ENCODE measurements at places on chromosomes 5 and 9. TPM values are rescaled to one million over a fixed set of nuclear protein-coding genes. Genes with fewer than 3 reads are reported as not detected.

- H3K36me3 ChIP-seq = peaks cover 31% of the 10 kb centered on the region
- H3K4me3 ChIP-seq = no peak overlapping the region
These were observed 22.9 kb downstream of the CAMSAP1 start for GRCh38 chr9:135884328-135885035.

The FLT4 gene
- not detected for polyA plus RNA-seq

GRCh38 chr5:59654691-59655090 is 238.8 kb downstream of the PDE4D start:
- H3K27ac ChIP-seq = no peak overlapping the region
- H3K4me1 ChIP-seq = no peaks in the 10 kb centered on the region
- H3K4me3 ChIP-seq = no peak overlapping the region
- DNase-seq = no peak
- no peaks in the 10 kb centered on the region for H3K36me3 ChIP-seq

The NRG2 gene
- not detected for polyA plus RNA-seq

DNA sequence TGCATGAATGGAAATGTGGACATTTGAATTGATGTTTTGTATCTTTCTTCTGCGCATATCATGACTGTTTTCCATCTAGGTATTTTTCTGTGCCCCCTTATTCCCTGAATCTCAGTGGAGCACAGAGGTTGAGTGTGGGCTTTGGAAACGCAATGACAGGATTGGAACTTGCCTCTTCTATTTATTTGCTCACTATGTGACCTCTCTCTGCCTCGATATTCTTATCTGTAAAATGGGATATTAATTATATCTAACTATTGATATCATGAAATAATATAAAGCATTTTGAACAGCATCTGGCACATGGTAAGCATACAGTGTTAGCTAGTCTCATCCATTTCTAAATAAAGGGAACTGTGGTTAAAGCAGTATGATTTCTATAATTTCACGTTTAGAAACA is 26.0 kb downstream of the HABP4 start:
- H3K4me1 ChIP-seq = no peaks in the 10 kb centered on the region
- no peak for DNase-seq
- H3K27me3 ChIP-seq = no peaks in the 10 kb centered on the region
- no peak overlapping the region for H3K4me3 ChIP-seq
- no peak overlapping the region for H3K27ac ChIP-seq

GRCh38 chr5:67896930-67897313 is 318.6 kb upstream of the PIK3R1 start:
- peak; percentile 37 for DNase-seq
- no peak overlapping the region for H3K27ac ChIP-seq
- H3K4me1 ChIP-seq = peaks cover 9% of the 10 kb centered on the region
- H3K36me3 ChIP-seq = no peaks in the 10 kb centered on the region

DNA sequence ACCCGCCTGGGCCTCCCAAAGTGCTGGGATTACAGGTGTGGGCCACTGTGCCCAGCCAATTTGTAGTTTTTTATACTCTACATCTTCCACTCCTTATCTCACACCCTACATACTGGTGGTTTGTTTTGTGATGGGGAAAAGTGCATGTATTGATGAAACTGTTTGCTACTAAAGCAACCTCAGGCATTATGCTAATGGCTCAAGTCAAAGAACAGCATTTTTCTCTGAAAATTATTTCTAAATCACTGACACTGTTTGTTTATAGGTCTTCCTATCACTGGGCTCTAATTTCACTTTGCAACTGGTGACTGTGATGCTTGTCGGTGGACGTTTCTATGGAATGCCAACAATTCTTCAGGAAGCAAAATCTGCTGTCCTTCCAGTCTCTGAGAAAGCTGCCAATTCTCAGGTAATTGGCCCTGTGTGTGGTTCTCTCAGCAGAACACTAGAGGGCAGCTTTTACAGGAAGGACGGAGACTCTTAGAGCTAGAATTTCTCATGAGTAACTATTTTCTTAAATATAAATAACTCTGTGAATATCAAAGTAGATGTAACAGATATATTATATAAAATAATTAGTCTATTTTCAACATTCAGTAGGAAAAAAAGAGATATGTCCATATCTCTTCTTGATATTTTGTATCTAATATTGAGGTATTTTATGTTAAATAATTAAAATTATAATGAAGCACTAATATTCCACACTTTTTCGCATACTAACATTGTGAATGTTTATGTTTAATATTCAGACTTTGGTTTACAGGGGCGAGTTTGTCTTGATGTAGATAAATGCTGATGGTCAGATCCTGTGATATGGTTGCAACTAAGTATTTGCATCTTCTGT is 244.1 kb downstream of the ADGRV1 start:
- no peak overlapping the region for H3K27ac ChIP-seq
- no peaks in the 10 kb centered on the region for H3K27me3 ChIP-seq
- H3K4me1 ChIP-seq = no peaks in the 10 kb centered on the region
- peak; percentile 1 for DNase-seq
- H3K36me3 ChIP-seq = no peaks in the 10 kb centered on the region
- no peak overlapping the region for H3K4me3 ChIP-seq

GRCh38 chr5:115850744-115851416 is 9.1 kb downstream of the AP3S1 start:
- H3K4me3 ChIP-seq = no peak overlapping the region
- DNase-seq = no peak
- peaks cover 3% of the 10 kb centered on the region for H3K4me1 ChIP-seq
- H3K27ac ChIP-seq = no peak overlapping the region
- no peaks in the 10 kb centered on the region for H3K27me3 ChIP-seq

The NAIP gene
- 77.9 TPM for polyA plus RNA-seq

DNA sequence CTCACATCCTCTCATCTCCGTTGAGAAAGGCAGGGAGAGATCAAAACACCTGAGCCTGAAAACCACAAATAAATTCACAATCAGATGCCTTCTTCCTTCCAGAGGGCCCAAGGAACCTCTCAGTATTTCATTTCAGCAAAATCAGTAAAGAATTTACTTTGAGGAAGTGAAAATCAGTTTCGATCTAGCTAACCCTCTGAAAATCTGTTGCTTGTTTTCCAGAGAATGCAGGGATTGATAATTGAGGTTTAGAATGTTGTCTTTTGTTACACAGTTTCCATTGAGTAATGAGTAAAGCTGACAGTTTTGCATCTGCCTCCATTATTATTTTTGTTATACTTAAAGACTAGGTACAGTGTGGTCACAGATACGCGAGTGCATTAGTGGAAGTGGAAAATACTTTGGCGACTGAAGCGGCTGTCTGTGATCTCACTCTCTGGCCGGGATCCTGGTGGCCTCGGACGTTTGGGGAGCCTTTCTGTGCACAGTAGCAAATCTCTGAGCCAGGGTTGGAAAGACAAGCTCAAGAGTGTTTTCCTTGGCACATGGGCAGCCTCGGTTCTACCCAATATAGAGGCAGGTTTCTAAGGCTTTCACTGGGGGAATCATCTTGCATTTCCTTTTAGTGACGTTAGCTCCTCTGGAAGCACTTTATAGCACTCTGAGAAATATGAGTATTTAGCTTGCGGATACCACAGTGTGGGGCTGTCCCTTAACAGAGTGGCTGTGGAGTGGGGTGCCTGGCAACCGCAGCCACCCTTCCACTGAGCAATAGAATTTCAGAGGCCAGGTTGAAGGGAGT is 32.2 kb upstream of the ANGPTL2 start:
- no peak overlapping the region for H3K27ac ChIP-seq
- H3K4me1 ChIP-seq = peaks cover 4% of the 10 kb centered on the region
- H3K4me3 ChIP-seq = peak overlapping the region; percentile 21

DNA sequence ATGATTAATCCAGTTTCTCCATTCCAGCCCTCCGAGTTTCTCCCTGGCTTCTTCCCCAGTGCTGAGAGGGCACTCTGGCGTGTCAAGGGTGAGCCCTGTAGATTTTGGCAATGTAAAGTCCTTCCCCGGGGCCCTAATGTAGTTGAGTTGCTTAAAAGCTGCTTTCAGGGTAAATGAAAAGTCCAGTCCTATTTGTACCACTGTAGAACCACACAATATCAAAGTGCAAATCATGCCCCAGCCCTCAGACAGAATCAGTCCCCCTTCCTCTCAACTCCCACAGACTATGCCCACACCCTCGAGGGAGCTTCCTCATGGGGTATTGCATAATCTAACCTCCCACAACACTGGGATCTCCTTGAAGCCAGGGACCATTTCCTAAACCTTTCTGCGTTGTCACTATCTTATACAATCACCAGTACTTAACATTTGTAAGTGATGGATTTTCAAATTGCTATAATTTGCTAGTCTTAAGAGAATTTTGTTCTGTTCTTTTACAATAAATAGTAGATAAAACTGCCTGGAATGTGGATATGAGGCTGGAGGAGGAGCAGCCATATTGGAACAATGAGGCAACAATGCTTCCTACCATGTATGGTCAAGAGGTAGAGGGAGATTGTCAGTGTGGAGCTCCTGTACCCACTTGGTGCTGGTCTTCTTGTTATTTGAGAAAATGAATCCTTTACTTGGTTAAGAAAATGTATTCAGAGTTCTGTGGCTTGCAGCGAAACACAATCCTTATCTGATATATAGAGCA is 34.4 kb downstream of the ZNF366 start:
- peak overlapping the region; percentile 48 for H3K4me3 ChIP-seq
- H3K36me3 ChIP-seq = no peaks in the 10 kb centered on the region
- H3K27me3 ChIP-seq = no peaks in the 10 kb centered on the region
- peak; percentile 83 for DNase-seq

DNA sequence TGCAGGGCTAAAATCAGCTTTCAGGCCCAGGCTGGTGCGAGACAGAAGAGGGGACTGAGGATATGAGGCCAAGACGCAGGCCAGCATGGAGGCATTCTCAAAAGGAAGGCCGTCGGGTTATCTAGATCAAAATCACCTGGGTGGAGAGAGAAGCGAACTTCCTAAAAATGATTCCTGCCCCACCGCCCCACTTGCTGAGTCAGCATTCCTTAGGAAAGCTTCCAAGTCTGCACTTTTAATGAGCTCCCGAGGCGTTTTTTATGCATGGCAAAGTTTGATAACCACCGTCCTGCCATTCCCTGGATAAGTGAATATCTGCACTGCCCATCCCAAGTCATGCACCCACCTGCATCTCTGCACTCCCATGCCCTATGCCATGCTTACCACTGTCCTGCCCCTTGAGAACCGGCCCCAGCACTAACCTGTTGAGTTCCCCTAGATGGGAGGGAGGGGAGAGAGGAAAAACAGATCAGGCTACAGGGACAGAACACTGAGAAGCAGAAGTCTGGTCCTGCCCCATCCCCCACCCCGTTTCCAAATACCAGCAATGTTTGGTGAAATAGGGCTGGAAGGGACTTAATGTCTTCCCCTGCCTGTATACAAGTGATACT is 1.6 kb upstream of the SPOCK1 start:
- no peak overlapping the region for H3K4me3 ChIP-seq
- no peaks in the 10 kb centered on the region for H3K36me3 ChIP-seq
- H3K4me1 ChIP-seq = peaks cover 5% of the 10 kb centered on the region
- no peak for DNase-seq
- H3K27ac ChIP-seq = no peak overlapping the region

DNA sequence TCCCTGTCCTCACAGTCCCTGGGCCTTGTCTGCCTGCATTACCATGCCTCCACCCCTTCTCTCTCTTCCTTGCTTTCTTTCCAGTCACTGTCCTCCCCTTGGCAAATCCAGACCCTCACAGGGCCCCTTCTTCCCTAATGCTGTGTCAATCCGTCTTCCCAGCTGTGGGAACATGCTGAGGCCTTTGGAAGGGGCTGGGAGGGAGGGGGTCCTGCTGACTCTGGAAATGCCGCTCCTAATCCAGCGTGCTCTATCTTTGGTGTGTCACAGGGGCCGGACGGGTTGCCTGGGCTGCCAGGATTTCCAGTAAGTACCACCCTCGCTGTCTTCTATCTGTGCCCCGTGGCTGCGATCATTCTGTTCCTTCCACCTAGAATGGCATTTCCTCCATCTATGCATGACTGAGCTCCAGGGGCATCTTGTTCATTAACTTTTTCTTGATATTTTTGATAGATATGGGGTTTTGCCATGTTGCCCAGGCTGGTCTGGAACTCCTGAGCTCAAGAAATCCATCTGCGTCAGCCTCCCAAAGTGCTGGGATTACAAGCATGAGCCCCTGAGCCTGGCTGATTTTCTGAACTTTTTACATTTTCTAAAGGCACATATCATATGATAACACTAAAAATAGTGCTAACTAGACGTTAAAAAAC is 64.5 kb upstream of the TGFBR1 start:
- H3K27me3 ChIP-seq = peaks cover 47% of the 10 kb centered on the region
- no peaks in the 10 kb centered on the region for H3K36me3 ChIP-seq
- H3K4me3 ChIP-seq = no peak overlapping the region
- no peak for DNase-seq

All from CD14-positive monocyte (primary cell).